Left hindlimb (tissue), 1 donor: ENCODE measurements at places on chromosomes 2 and 18.

DNA sequence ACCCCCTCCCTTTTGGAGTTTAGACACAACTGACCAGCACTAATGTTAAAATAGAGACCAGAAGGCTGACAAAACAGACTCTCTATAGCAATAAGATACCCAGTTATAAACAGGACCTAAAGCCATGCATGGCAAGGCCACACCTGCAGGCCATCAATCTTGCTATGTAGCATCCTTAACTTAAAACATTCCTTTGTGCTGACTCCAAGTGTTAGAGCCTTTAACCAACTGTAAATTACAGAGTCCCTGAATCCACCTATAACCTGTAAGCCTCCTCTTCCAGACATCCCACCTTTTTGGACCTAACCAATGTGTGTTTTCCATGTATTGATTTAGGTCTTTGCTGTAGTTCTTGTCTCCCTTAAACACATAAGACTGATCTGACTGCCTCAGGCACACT, 17.9 kb downstream of the ANKMY1 start:
- DNase-seq = no peak

DNA sequence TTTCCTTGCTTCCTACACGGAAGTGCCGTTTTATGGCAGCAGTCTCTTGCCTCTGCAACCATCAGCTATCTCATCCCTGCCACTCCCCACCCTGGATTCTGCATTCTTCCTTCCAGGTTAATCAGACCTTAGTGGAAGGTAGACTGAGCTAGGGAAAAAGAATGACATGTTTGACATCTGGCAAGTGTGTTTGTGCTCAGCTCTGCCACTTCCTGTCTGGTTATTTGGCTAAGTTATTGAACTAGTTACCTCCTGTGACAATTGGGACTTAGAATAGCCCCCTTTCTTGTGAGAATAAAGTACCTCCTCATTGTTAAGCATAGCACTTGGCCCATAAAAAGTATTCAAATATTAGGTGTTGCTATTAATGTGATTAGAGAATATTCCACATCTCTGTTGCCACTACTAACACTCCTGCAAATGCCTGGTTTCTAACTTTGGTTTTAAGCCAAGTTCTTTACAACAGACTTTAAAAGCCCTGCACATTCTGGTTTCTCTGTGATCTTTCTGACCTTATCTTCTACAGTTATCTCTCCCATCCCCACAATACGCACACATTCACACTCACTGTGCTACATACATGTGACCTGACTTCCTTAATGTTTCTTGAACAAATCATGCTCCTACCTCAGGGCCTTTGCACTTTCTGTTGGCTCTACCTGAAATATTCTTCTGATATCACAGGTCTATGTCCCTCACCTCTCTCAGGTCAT, 10.8 kb upstream of the MAPRE2 start:
- DNase-seq = no peak

DNA sequence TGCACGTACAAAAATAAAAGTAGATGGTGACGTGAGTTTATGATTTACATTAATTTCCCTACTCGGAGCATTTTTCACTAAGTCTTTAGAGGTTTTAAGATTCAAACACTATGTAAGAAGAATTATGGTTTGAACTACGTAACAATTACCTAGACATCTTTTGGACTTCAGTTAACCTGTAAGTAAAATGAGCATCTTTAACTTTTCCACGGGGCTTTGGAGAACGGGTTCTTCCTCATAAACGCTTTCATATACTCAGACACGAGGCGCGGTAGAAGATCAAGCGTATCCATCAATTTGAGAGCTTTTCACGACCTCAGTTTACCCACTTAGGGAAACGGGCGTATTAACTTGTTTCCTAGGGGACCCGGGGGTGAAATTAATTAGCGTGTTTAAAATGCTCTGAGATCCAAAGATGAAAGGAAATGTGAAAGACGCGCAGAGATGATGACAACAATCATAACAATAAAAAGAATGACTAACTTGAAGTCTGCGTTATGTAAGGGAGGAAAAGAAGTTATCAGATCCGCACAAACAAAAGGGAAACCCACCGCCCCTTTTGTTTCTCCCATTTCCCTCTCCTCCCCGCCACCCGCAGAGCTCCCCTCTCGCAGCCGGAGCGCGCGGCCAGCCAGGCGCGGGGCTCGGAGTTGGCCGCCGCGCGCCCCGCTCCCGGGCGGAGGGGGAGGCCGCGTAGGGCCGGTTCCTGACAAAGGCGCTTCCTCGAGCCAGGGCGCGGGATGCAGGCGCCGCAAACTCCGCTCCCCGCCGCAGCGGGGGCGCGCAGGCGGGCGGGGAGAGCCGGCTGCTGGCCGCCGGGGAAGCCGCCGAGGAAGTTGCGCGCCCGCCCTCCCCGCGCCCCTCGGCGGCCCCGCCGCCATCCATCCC, 807 bp downstream of the PELI1 start:
- DNase-seq = no peak

GRCh38 chr18:10950876-10951630, 198.3 kb downstream of the PIEZO2 start:
- no peak for DNase-seq
